ENCODE measurements at places on chromosomes 1 and 21. TPM values are rescaled to one million over a fixed set of nuclear protein-coding genes. Genes with fewer than 3 reads are reported as not detected.

DNA sequence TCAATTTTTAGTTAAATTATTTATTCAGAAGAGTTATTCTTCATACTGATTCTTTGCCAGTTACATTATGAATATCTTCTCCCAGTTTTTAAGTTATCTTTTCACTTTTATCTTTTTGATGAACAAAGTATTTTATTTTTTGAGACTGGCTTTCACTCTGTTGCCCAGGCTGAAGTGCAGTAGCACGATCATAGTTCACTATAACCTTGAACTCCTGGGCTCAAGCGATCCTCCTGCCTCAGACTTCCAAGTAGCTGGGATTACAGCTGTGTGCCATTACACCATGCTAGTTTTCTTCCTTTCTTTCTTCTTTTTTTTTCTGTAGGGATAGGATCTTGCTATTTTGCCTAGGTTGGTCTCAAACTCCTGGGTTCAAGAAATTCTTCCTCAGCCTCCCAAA, 3.5 kb downstream of the GORAB start:
- DNase-seq = no peak

GRCh38 chr1:44705470-44705869, 25.5 kb downstream of the RNU5D-1 start:
- DNase-seq = no peak

Gene KRTAP11-1
- not detected for total RNA-seq

DNA sequence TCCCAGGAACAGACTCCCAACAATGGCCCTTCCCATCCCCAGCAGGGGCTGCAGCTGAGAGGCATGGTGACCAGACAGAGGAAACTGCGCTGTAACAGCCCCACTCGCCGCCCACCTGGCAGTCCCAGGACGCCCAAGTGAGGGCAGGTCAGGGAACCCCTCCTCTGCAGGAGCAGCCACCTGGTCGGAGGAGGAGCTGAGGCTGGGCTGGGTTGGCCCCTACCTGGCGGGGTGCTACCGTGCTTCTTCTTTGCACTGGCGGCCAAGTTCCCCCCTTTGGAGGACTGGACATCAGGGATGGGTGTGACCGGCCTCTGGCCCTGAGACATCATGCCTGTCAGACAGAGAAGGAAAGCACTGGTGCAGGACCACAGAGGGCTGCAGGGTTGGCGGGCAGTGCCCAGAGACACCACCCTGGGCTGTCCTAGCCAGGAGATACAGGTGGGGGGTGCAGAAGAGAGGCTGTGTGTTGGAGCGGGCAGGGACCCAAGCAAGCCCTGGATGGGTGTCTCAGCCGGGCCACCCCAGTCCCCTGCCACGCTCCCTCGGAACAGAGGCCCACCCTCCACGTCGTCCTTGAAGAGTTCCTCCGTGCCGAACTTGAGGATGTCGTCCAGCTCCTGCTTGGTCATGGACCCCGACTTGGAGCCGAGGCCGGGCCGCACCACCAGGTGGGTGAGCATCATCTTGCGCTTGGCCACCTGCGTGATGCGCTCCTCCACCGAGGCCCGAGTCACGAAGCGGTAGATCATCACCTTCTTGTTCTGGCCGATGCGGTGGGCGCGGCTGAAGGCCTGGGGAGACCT, 51.6 kb downstream of the CHD5 start:
- DNase-seq = peak; percentile 10

Gene PGLYRP4
- total RNA-seq = not detected

- DNase-seq = no peak
These were observed 49.5 kb upstream of the GPR52 start for GRCh38 chr1:174398246-174398645.

All from glutamatergic neuron (in vitro differentiated cells).